ENCODE measurements at places on chromosomes 5 and 9.

DNA sequence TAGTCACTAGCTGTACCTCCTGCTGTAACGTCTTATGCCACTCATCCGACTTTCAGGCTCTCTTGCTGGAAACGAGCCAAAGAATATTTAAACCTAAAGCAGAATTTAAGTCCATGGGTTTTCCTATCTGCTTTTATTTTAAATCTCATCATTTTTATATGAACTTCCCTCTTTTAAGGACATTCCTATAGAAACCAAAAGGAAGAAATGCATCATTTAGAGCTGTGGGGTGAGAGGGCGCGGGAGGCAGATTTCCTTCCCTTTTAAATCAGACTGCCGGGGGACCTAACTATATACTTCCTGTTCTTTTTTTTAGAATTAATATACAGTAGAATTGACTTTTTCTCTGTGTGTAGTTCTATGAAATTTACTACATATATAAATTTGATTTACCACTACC is 468.8 kb downstream of the BNC2 start:
- no peak for DNase-seq

- no peak for DNase-seq
Measured at GRCh38 chr5:123001808-123002207, 34.7 kb downstream of the PPIC start.

DNA sequence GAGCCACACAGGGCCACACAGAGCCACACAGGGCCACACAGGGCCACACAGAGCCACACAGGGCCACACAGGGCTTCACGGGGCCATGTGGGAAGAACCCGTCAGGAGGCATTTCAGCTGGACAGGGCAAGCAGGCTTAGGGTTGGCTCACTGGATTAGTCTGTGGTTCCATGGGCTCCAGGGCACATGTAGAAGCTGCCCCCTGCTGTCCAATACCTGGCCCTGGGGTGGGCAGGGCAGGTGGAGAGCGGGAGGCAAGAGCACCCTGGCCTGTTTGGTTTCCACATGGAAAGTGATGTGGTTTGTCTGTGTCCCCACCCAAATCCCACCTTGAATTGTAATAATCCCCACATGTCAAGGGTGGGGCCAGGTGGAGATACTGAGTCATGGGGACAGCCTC is 16.4 kb upstream of the LPCAT1 start:
- DNase-seq = no peak

GRCh38 chr9:28941856-28942255 is 1368.6 kb upstream of the C9orf72 start:
- no peak for DNase-seq

GRCh38 chr9:132543960-132544359 is 38.4 kb upstream of the BARHL1 start:
- no peak for DNase-seq

DNA sequence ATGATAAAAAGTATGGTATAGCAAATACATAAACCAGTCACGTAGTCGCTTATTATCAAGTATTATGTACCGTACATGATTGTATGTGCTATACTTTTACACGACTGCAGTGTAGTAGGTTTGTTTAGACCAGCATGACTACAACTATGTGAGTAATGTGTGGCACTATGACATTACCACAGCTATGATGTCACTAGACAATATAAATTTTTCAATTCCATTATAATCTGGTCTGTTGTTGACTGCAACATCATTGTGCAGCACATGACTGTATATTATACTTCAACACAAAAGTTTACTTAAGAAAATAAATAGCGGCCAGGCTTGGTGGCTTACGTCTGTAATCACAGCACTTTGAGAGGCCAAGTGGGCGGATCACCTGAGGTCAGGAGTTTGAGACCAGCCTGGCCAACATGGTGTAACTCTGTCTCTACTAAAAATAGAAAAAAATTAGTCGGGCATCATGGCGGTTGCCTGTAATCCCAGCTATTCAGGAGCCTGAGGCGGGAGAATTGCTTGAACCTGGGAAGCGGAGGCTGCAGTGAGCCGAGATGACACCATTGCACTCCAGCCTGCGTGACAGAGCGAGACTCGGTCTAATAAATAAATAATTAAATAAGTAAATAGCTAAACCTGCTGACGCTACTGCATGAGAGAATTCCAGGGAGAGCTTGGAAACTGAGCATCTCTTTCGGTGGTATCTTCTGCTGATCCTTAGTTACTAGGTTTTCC is 24.6 kb upstream of the JADE2 start:
- DNase-seq = no peak

- DNase-seq = no peak
Measured at GRCh38 chr5:65682148-65682547, 39.8 kb downstream of the SGTB start.

GRCh38 chr5:135007305-135007704 is 26.7 kb downstream of the PITX1 start:
- DNase-seq = no peak

DNA sequence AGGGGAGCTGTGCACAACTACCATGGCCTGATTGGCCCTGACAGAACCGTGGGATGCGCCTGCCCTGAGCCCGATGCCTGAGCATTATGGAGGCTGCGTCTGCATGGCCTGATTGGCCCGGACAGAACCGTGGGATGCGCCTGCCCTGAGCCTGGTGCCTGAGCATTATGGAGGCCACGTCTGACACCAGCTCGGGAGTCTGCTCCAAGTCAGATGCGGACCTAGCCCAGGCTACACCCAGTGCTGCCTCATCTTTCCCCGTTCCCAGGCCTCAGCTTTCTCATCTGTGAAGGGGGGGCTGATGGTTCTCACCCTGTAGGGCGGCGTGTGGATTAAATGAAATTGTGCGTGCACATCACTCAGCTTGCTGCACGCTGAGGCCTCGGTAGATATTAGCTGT is 7.3 kb downstream of the CEP72 start:
- DNase-seq = no peak

GRCh38 chr5:139021346-139021745 is 146.2 kb upstream of the LRRTM2 start:
- no peak for DNase-seq

DNA sequence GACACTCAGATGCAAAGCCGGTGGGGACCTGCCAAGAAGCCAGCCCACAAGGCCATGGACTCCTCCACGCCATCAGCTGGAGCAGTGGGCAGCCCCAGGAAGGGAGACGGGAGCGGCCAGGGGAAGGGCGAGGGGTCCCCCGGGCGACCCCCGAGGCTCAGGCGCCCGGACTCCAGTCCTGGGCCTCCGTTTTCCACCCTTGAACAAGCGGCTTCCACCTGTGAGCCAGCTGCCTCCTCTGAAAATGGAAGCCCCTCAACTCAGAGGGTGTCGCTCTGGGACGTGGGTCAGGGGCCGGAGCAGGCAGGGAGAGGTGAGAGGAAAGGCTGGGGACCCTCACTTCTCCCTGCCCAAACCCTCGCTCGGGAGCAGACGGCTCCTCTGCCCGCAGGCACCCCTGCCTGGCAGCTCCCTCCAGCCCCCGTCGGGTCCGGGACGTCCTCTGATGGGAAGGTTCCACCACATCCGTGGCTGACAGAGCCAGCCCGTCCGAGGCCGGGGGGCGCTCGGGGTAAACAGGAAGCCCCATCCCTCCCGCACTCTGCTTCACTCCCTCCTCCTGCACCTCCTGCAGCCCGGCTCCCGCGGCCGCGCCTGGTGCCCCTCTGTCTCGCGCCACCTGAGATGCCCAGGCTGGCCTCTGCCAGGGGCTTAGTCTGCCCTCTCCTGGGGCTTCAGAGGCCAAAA is 3.7 kb upstream of the EGFL7 start:
- no peak for DNase-seq

DNA sequence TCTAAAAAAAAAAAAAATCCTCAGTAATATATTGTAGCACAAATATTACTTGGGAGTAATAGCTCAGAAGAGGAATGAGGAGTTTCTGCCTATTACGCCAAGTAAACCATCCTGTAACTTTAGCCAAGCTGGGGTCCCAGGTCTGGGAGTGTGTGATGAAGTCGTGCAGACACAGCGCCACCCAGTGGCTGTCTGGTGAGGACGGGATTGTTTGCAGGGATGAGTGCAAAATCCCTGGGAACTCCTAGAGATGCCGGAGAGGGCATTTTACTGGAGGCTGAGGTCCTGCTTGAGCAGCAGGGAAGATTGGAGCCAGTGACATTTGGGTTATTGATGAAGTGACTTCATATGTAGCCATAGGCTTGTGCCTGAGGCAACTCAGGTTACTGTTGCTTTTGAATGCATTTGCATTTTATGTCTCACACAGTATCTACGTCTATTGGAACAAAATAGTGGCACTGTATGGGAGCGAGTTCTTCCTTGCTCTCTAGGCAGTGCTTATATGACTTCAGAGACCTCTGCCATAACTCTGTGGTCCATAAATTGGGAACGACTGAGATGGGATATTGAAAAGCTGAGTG is 72.8 kb downstream of the PSAT1 start:
- DNase-seq = peak; percentile 37

DNA sequence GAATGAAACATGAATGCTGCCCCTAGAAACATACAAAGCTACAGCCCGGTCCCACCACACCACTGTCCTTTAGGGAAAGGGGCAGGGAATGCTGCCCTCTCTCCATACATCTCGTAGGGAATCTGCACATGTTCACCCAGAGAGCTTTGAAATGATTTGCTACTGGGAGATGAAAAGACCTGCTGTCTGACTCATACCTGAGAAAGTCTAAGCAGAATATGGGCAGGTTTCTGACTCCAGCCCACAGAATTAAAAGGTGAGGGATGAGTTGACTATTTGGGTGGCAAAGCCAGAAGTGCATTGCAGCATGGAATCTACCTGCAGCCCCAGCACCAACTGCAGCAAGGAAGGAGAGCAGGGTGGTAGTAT is 297.9 kb downstream of the TLE1 start:
- DNase-seq = no peak

- peak; percentile 47 for DNase-seq
Measured at GRCh38 chr9:35882263-35882848, 12.2 kb upstream of the OR13J1 start.

GRCh38 chr5:148467958-148468357 is 84.2 kb downstream of the FBXO38 start:
- DNase-seq = no peak

GRCh38 chr5:109779036-109779735 is 89.5 kb downstream of the MAN2A1 start:
- no peak for DNase-seq

DNA sequence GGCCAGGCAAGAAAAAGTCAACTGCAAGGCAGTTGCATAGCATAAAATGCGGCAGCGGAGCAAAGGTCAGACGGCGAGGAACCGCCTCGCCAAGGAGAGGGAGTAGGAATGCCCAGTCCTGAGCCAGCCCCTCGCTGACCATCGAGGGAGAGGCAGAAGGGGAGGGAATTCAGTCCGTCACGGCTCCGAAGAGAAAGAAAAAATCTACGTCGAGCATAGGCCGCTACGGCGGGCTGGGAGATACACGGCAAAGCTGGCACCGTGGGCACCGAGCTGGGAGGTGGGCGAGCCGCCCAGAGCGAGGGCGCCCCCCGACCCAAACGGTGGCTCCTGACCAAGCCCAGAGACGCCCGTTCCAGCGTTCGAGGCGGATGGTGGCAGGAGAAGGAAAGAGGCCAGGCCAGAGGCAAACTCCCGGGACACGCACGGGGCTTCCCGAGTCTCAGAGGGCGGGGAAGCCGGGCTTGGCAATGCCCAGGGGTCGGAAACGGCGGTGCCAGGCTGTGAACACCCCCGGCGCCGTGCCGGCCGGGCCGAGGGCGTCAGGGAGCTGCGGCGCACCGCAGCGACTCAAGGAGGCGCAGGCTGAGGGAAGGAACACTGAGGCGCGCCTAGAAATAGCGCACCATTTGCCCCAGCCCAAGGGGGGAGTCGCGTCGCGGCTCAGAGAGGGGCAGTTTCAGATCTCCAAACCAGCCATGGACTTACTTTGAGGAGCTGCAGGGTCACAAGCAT is 518 bp downstream of the SPRY4 start:
- DNase-seq = no peak

- no peak for DNase-seq
Measured at GRCh38 chr5:129387944-129388343, 72.2 kb upstream of the ADAMTS19 start.

DNA sequence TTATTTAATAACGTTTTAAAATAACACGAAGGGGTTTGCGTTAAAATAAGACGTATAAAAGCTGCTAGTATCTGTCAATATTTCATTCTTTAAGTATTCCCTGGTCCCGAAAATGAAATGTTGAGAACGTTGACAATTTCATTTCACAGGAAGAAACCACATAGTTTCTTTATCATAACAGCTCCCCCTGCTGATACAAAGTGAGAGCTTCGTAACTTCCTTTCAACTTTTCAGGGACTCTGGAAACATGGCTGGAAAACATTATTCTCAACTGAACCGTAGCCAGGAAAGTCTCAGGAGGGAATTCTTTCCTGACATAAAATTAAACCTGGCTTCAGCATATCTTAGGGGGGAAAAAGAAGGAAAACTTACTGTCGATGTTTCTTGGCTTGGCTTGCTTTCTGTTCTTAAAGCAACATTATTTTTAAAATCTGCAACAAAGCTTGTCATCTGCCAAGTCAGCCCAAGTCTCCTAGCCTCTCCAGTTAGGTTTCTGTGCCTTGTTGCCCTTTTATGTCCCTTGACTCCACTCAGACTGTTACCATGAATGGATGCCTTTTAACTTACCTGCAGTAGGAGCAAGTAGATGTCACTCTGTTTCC is 122.9 kb upstream of the DAB2 start:
- DNase-seq = peak; percentile 78

DNA sequence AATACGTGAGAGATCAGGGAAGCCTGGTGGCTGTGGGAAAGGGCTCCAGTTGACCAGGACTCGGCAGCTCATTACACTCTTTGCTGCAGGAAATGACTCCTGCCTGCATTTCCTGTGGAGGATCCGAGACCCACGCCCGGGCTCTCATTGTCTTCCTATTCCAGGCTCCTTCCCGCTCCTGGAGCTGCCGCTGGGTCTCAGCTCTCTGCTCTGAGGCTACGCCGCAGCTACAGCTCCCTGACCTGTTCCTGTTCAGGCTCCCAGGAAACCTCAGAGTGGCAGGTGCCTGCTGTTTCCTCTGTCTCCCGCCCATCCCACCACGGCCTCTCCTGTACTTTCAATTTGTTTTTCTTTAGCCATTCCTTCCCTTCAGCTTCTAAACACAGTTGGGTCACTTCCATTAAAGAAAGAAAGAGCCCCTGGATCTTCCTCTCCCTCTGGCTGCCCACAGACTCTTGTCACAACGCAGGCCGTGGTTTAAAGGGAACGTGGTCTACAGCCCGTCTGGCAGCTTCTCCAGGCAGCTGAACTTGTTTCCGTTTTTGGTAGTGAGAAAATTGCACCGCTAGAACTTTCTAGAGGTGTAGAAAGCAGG is 71.5 kb downstream of the IL6ST start:
- DNase-seq = no peak

DNA sequence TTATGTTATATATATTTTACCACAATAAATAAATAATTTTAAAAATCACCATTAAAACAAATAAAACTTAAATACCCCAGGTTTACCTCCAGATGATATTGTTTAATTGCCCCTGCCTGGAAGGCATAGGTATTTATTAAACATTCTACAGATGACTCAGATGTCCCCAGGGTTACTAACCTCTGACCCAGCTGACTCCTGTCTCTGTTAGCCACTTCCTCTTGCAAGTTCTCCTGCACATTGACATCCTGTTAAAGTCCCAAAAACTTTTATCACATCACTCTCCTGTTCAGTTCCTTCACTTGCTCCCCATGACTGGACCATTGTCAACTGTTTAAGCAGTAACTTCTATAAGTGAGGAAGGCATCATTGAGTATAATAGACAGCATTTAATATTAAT is 37.0 kb upstream of the RAB3C start:
- no peak for DNase-seq

- DNase-seq = no peak
Measured at GRCh38 chr5:148859703-148860102, 33.3 kb downstream of the ADRB2 start.

- no peak for DNase-seq
Measured at GRCh38 chr9:84778570-84778969, 109.0 kb downstream of the NTRK2 start.

- DNase-seq = peak; percentile 17
Measured at GRCh38 chr9:38227061-38227540, 158.1 kb upstream of the SHB start.

Data from fibroblast of skin of left quadriceps (primary cell).